ENCODE measurements at places on chromosomes 7 and 10.

DNA sequence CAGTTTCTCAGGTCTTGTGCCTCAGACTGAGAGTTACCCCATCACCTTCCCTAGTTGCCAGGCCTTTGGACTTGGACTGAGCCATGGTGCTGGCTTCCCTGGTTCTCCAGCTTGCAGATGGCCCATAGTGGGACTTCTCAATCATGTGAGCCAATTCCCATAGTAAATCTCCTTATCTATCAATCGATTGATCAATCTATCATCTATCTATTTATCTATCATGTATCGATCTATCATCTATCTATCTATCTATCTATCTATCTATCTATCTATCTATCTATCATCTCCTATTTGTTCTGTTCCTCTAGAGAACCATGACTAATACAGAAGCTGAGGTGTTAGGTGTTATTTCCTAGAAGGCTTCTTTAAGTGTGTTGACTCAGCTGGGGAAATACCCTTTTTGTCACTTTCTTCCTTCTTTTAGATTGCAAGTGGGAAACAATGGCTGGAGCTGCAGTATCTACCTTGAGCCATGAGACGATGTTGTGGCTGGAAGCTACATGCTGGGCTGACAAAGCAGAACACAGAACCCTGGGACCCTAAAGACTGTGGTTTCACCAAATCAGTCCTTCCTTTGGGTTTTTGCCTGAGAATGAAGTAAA, 234.7 kb upstream of the GLI3 start:
- no peak for DNase-seq

DNA sequence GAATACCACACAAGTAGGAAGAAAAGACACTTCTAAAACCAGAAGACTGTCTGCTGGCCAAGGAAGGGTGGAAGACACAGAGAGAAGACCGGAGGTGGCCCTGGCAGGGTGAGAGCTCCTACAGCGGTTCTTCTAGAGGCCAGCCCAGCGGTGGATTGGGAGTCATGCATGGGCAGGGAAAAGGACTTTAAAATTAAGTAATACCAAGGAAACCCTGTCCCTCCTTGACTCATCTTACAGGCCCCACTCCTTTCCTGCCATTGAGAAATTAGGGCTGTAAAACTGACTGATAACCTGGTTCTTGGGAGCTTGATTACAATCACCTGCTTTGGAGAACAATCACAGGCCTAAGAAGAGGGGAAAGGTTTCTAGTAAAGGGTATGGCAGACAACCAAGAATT, 16.1 kb downstream of the CALML3 start:
- DNase-seq, result no peak

DNA sequence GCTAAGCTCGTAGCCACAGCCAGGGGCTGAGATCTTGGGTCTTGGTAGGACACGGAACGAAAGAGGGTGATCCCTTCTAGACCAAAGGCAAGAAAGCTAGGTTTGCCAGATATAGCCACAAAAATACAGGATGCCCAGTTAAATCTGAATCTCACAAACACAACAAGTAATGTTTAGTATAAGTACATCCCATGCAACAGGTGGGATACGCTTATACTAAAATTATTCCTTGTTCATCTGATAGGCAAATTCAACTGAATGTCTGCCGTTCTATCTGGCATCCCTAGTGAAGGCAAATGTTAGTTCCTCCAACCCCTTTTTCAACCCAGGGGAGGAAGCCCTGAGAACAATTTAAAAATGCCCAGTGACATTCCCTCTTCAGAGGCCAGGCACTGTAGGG, 131.1 kb upstream of the MGMT start:
- DNase-seq, result no peak

DNA sequence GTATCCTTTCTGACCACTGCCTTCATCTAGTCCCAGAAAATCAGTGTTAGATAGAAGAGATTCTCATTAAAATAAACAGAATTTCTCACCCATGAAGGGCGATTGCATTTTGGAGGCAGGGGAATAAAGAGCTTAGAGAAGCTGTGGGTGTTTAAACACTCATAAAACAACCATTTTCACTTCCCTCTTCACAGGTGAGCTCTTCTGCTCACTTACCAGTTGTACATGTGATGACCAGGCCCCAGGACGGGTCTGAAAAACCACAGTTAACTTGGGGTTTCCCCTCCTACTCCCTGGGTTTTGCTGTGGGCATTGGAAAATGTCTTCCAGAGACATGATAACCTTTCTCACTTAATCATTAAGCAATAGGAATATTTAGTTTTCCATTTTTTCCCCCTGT, 411.6 kb upstream of the DPP6 start:
- no peak for DNase-seq

- DNase-seq, result no peak
Observed at GRCh38 chr10:30738416-30738815, 108.9 kb upstream of the LYZL2 start.

- DNase-seq, result no peak
Observed at GRCh38 chr10:127347202-127347959, 151.0 kb upstream of the INSYN2A start.
